Fibroblast of skin of back (primary cell): ENCODE measurements at places on chromosomes 3 and 15.

DNA sequence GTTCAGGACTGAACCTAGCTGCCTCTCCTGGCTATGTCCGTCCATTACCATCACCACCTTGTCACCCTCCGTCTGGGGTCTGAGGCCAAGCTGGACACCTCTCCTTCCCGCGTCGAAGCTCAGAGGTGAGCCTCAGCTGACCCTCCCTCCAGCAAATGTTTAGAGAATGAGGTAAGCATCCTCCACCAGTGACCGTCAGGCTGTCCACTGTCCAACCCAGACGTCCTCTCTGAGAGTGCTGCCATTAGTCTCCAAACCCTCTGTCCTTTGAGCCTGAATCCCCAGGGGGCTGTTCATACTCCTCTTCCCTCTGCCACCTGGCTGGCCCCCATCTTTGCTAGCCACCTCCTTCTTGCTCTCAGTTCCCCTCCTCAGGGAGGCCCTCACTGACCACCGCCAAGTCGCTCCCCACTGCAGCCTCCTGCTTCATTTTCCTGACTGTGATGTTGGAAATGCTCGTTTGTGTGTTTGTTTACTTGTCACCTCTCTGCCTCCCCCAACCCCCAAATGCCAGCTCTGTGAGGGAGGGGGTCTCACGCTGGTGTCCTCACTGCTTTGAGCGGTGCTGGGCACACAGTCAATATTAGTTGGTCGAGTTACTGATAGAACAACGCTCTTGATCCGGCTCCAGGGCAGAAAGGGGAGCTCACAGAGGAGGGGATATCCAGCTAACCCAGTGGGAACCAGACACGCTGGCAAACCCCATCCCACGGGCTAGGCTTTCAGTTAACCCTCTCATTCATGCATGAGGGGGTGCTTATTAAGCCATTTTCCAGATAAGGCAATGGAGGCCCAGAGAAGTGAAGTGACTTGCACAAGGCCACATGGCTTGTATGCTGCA, 64.9 kb downstream of the IQSEC1 start:
- DNase-seq: no peak

DNA sequence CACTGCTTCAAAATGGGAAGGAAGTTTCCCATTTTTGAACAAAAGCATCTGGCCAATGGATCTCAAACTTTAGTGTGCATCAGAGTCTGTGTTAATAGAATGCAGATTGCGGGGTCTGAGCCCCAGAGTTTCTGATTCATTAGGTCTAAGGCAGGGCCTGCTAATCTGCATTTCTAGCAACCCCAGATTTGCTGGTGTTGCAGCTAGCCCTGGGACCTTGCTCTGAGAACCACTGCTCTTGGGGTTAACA, 30.7 kb upstream of the USP3 start:
- no peak for DNase-seq

DNA sequence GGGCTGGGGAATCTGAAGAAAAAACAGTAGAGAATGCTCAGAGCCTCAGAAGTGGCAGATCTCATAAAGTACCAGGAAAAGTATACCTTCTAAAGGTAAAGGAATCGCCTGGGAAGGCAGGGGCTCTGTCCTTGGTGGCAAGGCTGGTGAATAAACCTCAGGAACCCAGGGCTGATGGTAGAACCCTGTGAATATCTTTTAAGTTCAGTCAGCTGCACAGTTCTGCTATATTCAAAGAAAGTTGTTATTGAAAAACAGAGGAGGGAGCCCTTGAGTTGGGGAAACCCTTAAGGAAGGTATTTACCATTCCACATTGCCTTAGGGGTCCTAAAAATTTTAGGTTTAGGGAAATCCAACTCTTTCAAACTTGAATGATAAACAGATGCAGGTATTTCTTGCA, 31.2 kb downstream of the ZPLD1 start:
- DNase-seq: no peak

- no peak for DNase-seq
Observed at GRCh38 chr3:195245531-195245951, 25.4 kb downstream of the XXYLT1 start.
